ENCODE measurements at places on chromosomes 16 and 17.

- no peak for DNase-seq
These were observed 806 bp downstream of the IFT140 start for GRCh38 chr16:1610899-1611632.

DNA sequence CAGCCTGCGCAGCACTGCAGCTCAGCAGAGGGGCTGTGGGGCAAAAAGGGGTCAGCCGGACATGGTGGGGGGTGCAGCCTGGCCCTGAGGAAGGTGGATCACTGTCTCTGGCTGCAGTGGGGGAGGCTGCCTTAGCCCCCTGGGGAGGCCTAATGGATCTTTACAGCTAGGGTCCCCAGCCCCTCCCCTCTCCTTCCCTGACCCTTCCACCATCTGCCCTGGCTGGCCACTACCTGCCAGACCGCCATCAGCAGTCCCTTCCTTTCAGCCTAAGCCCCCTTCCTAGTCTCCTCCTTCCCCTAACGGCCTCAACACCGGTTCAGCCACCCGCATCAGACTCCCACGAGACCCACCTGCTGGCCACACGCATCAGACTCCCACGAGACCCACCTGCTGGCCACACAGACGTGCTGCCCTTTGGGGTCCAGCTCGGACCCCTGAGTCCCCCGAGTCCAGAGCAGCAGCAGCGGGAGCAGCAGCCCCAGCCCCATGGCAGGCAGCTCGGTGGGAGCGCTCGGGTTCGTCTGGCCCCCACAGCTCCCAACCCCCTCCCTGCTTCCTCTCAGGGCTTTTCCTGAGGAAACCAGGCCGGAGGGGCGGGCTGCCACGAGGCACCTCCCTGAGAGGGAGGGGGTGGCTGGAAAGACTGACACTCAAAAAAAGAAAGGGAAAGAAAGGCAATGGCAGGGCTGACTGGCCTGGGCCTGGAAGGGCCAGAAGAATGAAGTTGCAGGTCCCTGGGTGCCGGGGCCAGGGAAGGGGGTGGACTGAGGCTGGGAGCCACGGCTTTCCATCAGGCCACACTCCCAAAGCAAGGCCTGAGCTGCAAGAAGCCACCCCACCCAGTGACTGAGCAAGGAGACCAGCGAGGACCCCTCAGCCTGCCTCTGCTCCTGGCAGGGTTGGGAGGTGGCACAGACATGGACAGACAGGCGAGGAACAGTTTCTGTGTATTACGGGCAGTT is at the start of gene SCARF1:
SCARF1 (minus strand) TSS at position 526 of the 965 bp plus-strand sequence; CDS start at position 491, 35 bp downstream.
- no peak for DNase-seq

- DNase-seq = peak; percentile 66
These were observed at the start of gene DDX19B for GRCh38 chr16:70298988-70299938. Gene DDX19B, plus strand, starts transcription at chr16:70299186. Its CDS starts 112 bp downstream, at chr16:70299298.

GRCh38 chr17:1871756-1872155 is 42.0 kb downstream of the RPA1 start:
- no peak for DNase-seq

GRCh38 chr16:67198238-67198734 is 645 bp upstream of the ELMO3 start:
- DNase-seq = no peak

- DNase-seq = no peak
These were observed 3.9 kb upstream of the TRPV1 start for GRCh38 chr17:3613124-3613523.

DNA sequence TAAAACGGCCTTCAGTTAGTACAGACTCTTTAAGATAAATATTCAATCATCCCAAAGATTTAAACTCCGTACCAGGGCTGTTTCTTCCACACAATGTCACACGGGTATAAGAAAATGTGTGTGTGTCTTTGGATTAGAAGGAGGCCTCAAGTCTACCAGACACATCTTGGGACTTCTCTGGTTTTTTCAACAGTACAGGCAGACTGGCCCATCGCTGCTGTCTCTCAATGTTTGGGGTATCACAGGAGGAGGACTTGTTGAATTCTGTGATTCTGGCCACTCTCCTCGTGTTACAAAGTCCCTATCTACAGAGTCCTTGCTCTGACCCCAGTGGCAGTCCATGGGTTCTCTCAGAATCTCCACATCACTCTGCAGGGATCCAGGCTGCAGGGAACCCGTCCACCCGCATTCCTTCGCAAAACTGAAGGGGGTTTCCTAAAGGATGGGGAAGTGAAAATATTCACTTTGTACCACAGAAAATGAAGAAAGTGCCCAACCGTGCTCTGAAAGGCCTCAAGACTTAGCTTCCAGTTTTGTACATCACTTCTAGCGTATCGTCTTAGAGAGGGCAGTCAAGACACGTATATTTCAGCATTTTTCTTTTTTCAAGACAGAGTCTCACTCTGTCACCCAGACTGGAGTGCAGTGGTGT is 373.2 kb downstream of the NPIPA8 start:
- no peak for DNase-seq

GRCh38 chr17:62562656-62563055 is 64.8 kb upstream of the MRC2 start:
- DNase-seq = no peak

- DNase-seq = no peak
These were observed 59.6 kb upstream of the GCSH start for GRCh38 chr16:81155769-81156168.

GRCh38 chr17:4250887-4251286 is 12.9 kb downstream of the ANKFY1 start:
- no peak for DNase-seq
